ENCODE measurements at places on chromosomes 6 and 20.

DNA sequence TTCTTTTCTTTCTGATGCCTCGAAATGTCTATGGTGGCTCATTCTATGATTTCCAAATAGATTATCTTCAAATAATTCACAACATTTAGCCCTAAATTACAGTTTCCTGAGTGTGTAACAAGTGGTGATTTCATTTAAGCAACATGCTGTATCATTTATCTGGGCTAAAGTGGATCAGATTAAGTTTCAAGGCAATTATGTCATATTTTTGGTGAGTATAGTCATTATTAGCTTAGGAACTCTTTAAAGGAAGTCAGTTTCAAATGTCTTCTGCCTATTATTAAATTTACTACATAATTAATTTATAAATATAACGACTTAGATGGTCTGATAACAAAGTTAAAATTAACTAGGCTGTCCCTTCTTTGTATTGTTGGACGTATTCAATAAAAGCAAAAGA is 847.9 kb upstream of the FLRT3 start:
- DNase-seq: no peak

DNA sequence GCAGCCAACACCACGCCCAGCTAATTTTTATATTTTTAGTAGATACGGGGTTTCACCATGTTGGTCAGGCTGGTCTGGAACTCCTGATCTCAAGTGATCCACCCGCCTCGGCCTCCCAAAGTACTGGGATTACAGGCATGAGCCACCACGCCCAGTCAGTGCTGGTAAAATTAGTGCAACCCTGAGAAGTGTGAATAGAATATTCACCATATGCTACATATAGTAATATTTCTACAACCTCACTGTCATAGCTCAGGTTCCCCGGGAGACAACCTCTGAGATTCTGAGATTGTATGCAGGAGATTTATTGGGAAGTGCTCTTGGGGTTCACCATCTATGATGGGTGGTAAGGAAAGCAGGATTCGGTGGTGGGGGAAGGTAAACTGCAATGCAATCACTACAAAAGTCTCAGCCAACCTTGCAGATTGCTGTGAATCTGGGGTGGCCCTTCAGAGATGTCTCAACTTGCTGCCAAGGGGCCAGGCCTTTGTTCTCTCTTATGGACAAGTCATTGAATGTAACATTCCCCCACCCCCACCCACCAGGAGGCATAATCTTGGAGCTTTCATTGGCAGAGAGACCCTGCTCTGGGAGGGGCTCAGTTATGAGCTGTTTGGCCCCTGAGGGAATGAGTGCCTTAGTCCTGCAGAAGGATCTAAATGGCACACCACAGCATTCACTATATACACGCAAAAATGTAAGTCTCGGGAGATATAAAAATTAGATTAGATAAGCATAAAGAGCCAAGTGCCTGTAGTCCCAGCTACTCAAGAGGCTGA is 34.0 kb upstream of the SEC63 start:
- DNase-seq: no peak

- DNase-seq: no peak
Measured at GRCh38 chr20:31863296-31864085, 6.8 kb downstream of the DUSP15 start.

GRCh38 chr20:23229989-23230388 is 120.6 kb upstream of the NXT1 start:
- DNase-seq: no peak
